ENCODE measurements at places on chromosomes 6 and 20. TPM values are rescaled to one million over a fixed set of nuclear protein-coding genes. Genes with fewer than 3 reads are reported as not detected.

Gene GPX5
- total RNA-seq: not detected

Gene ITPR3
- total RNA-seq: 161 TPM

Gene MYCT1
- 6.3 TPM for total RNA-seq

Gene PTCRA
- not detected for total RNA-seq

Gene PPP1R14C
- total RNA-seq: 137 TPM

Gene ADGRB3
- total RNA-seq: 0.94 TPM

Gene NOX3
- not detected for total RNA-seq

Gene ANGPT4
- total RNA-seq: 2.4 TPM

DNA sequence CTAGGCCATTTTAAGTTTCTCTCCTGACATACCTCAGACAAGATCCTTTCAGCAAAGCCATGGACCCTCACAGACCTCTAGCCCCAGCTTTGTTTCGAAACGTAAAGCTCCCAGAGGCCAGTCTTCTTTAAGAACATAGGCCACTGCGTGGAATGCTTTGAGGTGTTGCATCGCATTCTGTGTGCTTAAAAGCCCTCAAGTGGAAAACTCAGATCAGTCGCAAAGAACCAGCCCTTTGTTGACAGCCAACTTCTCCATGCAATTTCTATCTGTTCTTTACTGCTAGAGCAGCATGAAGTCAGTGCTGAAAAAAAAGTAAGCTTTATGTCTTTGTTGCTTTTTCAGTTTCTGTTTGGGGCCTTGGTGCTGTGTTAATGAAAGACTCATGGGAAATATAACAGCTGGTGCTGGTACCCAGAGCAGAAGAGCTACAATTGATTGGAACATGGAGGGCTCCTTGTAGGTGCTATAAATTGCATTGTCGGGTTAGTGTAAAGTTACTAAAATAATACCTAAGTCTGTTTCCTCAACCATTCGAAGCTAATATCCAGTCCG lies 142.6 kb downstream of the MAP3K7 start:
- no peak for DNase-seq

DNA sequence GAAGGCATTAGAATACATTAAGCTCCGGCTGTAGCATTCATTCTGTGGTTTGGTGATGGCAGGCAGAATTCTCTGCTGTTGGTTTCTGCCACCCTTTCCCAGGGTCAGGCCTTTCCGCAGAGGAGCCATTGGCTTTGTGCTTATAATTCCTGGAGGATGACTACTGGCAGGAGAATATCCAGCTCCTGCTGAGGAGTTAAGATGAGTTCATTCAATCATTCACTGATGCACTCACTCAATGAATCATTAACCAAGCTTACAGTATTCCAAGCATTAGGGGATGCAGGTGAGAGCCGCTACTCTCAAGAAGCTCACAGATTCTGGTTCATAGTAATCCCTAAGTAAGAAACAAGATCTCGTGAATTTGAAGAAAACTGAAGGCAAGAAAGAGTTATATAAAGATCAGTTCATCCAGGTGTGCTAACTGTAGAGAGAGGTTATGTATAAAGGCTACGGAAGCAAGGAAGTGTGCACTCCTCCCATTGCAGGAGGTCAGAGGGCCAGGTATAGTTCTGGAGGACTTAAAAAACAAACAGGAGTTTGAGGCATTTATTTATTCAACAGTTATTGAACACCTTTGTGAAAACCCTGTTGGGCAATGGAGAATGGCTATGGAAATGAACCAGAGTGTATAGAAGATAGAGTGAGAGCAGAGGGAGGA lies 75.5 kb downstream of the HMGN3 start:
- DNase-seq: no peak

DNA sequence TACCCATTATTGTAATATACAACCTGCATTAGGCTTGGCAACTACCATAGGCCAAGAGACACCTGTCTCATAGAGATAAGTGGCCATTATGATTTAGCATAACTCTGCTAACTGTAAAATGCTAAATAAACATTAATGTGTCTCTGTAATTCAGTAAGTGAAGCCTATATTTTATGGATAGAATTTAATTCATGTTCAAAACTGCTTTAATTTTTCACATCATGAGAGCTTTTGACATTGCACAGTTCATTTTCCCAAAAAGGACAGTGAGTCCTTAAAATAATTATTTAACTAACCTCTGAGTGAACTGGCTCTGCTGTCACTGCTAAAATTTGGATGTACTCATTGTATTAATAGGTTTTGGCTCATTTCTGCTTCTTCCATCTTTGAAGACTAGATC lies 41.4 kb upstream of the TMX4 start:
- no peak for DNase-seq

DNA sequence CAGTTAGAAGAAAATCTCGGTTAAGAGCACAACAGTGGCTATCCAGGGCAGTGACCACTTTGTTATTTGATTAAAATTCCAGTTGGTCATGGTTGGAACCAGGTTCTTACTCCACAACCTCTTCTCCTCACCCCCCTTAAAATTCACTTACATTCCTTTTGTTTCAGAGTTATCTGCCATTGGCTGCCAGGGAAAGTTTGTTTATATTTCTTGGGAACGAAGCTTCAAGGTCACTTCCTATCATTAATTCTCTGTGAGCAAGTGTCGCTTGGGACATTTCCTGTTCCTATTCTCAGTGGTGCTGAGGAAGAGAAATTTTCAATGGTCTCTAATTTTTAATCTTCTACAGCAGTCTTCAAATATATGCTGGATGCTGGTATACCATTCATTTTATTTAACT lies 121.1 kb upstream of the COL21A1 start:
- DNase-seq: no peak

GRCh38 chr6:42367353-42368011 lies 84.2 kb downstream of the TRERF1 start:
- peak; percentile 82 for DNase-seq

DNA sequence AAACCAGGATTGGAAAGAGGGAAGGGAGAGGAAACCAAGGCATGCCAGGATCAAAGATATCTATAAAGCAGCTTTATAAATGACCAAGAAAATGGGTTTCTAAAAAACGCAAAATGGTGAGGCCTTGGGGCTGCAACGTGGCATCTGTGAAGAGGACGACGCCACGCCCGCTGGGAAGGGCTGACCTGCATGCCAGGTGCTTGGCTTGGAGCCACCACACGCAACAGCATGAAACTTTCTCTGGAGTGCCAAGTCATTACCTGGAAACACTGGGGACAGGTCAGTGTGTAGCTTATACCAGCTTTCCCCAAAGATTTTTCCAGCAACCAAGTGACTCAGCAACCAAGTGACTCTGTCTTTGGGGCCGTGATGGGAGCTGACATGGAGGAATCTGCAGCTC lies 82.5 kb downstream of the POPDC3 start:
- no peak for DNase-seq

GRCh38 chr6:152697634-152698033 lies at the start of gene MYCT1:
Gene MYCT1 (plus strand): TSS chr6:152697897. CDS start chr6:152697903, 6 bp downstream.
- no peak for DNase-seq

DNA sequence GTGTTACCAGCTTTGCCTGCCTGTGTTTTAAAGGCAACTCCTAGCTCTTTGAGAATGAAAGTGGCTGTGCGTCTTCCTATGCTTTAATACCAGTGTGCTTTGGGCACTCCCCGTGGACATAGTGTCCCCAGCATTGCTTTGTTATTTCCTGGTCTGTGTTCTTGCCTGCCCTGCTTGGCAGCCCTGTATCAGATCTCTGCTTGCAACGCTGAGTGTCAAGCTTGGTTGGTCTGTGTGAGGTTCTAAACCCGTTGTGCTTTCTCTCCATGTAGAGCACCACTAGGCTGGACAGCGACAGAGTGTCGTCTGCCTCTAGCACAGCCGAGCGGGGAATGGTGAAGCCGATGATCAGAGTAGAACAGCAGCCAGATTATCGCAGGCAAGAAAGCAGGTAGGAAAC lies 80.2 kb downstream of the AFDN start:
- peak; percentile 35 for DNase-seq

GRCh38 chr6:140002396-140003022 lies 628.1 kb upstream of the CITED2 start:
- DNase-seq: no peak

- no peak for DNase-seq
Measured at GRCh38 chr20:61254881-61255626, 3.0 kb downstream of the CDH4 start.

DNA sequence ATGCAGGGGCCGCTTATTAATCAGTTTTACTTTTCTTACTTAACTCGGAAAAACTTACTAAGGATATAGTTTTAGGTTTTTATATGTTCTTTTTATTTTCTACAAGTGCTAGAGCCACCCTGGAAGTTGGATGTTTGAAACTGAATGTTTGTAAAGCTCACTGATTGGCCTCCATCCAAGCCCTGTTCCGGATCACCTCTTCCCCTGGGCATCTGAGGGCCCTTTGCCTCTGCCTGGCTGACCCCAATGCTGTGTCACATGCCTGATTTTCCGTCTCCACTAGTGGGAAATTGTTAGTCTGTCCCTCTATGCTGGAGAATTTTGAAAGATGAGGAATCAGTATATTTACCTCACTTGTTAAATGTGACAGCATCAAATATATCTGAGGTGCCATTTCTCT lies 79.3 kb downstream of the SLC35F1 start:
- DNase-seq: no peak
